ENCODE measurements at places on chromosomes 16 and 17. TPM values are rescaled to one million over a fixed set of nuclear protein-coding genes. Genes with fewer than 3 reads are reported as not detected.

RASL10B gene
- 5.4 TPM for total RNA-seq

LHX1 gene
- under 0.01 TPM for total RNA-seq

NPIPB9 gene
- total RNA-seq, result 2.0 TPM

SGCA gene
- 0.25 TPM for total RNA-seq

SLC5A11 gene
- total RNA-seq, result not detected

TMC7 gene
- 3.0 TPM for total RNA-seq

E2F4 gene
- 16.2 TPM for total RNA-seq

TLCD2 gene
- total RNA-seq, result 0.25 TPM

LMF1 gene
- 10.6 TPM for total RNA-seq

HSD17B1 gene
- 0.98 TPM for total RNA-seq

NXN gene
- total RNA-seq, result 15.0 TPM

UNC13D gene
- 1.2 TPM for total RNA-seq

NOD2 gene
- total RNA-seq, result 0.49 TPM

SLC9A5 gene
- total RNA-seq, result 1.2 TPM
